ENCODE measurements at places on chromosomes 6 and 20.

GRCh38 chr6:37696220-37696840 is 1.4 kb downstream of the MDGA1 start:
- DNase-seq, result no peak

DNA sequence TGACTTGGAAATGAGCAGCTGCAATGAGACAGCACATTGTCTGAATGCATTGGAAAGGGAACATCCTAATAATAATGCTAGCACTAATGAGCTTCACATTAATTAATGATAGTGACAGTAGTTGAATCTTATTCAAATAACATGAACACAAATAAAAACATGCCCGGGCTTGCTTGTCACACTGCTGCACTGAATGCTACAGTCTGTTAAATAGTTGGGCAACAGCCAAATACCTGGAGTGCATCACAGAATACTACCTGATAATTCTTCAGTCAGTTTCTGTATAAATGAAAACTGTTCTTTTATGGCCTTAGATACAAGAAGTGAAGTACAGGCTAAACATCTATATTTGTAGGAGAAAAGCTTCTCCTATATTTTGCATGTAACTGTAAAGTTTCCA is 458.7 kb downstream of the RNF144B start:
- no peak for DNase-seq

GRCh38 chr20:23167431-23167830 is 81.3 kb upstream of the CD93 start:
- DNase-seq, result no peak

GRCh38 chr6:28266962-28267694 is at the start of gene ZSCAN26:
TSS of gene ZSCAN26 (plus strand) at chr6:28267143. CDS start at chr6:28271920, 4,777 bp downstream.
- peak; percentile 68 for DNase-seq

GRCh38 chr6:54775576-54775975 is 71.0 kb upstream of the FAM83B start:
- DNase-seq, result no peak

DNA sequence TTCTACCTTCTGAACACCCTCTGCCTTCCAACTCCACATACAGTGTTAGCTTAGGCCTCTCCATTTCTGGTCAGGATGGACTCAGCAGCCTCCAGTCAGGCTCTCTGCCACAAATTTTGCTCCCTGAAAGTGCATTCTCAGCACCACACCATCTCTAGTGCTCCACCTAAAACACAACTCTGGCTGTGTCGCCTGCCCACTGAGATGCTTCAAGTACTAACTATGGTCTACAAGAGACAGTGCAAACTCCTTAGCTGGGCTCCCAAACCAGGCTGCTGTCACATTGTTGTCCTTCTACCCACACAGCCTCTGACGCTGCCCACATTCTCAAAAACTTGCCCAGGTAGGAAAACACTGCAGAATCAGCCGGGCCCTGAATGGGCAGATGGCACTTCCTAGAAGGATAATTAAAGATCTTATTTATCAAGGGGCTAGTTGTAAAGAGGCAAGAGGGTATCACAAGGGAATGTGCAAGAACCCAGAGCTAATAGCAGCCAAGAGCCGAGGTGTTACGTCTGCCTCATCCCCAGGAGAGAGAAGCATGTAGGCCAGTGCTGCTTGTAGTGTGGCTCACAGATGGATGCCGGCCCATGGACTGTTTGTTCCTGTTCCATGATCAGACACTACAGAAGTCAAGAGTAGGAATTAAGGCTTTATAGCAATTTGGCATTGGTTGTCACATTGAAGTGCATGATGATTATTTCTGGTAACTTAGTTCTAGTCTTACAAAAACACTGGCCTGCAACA is 189.7 kb downstream of the LRFN2 start:
- DNase-seq, result no peak

GRCh38 chr6:56730663-56731529 is 88.2 kb upstream of the DST start:
- no peak for DNase-seq

DNA sequence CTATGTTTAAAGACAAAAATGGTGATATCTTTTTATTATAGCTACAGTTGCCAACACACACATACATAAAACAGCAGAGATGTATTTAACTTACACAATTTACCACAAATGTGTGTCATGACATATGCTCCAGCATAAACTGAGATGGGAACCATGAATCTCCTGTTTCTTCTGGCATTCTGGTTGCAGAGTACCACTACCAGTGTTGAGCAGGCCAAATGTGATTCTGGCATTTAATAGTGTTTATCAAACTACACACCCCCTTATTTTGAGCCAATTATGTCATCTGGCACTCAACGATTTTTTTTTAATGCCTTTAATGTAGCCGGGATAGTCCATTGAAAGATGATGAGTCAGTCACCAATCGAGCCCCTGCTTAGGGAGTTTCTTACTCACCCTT is 59.0 kb upstream of the TPD52L1 start:
- DNase-seq, result no peak

DNA sequence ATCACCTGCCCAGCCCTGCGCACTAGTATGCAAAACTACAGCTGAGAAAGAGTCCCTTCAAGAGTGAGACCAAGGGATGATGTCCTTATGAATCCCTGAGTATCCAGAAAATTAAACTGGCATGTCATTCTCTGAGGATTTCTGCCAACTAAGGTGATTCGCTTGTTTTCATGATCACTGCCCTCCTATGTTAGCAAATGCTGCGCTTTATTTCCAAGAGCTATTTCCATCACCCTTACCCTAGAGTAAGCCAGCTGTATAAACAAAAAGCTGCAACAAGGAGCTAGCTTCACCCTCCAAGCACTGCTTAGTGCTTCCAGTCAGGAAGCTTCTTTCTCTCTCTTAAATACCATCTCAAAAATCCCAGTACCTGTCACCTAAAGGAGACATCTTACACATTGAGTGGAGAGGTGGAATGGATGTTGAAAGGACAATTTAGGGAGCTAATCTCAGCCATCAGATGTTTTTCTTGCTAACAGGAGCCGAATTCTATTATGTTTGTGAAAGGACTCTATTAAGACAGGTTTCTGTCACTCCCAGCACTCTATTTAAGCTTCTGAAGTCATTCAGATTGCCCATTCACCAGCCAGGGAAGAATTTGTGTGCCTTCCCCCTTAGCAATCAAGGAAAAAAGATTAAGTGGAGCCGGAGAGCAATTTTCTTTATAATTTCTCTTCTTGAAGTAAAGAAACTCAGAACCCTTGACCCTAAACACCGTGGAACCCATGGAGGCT is 322.2 kb downstream of the NRN1 start:
- no peak for DNase-seq

GRCh38 chr6:73064266-73064665 is 161.0 kb downstream of the KHDC1L start:
- no peak for DNase-seq
